A549 (cell line): ENCODE measurements at places on chromosomes 1 and 21. TPM values are rescaled to one million over a fixed set of nuclear protein-coding genes. Genes with fewer than 3 reads are reported as not detected.

The C1orf185 gene
- polyA plus RNA-seq, result not detected in 3 replicates

The SPRR1A gene
- not detected in 3 replicates for polyA plus RNA-seq

The LCE1F gene
- not detected in 3 replicates for polyA plus RNA-seq

The S100A16 gene
- 259 to 298 TPM (median 290 TPM) in 3 replicates for polyA plus RNA-seq

The SMCP gene
- not detected in 3 replicates for polyA plus RNA-seq

The RAB7B gene
- 0.20 to 0.37 TPM (median 0.30 TPM) in 3 replicates for polyA plus RNA-seq

The ALX3 gene
- polyA plus RNA-seq, result not detected in 3 replicates

The TTC24 gene
- polyA plus RNA-seq, result not detected in 3 replicates

The OLIG2 gene
- polyA plus RNA-seq, result not detected in 3 replicates

The PERM1 gene
- polyA plus RNA-seq, result 0.12 to 0.33 TPM (median 0.30 TPM) in 3 replicates

The CCDC181 gene
- polyA plus RNA-seq, result 0.14 to 0.26 TPM (median 0.20 TPM) in 3 replicates

The CXADR gene
- polyA plus RNA-seq, result 6.4 to 7.7 TPM (median 6.6 TPM) in 3 replicates

The AJAP1 gene
- not detected in 3 replicates for polyA plus RNA-seq

The FNDC5 gene
- 0.35 to 0.99 TPM (median 0.98 TPM) in 3 replicates for polyA plus RNA-seq

The SASS6 gene
- polyA plus RNA-seq, result 4.5 to 5.5 TPM (median 5.2 TPM) in 3 replicates

The BATF3 gene
- polyA plus RNA-seq, result 6.6 to 8.9 TPM (median 7.0 TPM) in 3 replicates

The PPIAL4G gene
- not detected in 3 replicates for polyA plus RNA-seq

The PRR9 gene
- not detected in 3 replicates for polyA plus RNA-seq

The CD53 gene
- not detected in 3 replicates for polyA plus RNA-seq

The ZSWIM5 gene
- 0.39 to 0.52 TPM (median 0.49 TPM) in 3 replicates for polyA plus RNA-seq

The PTPN22 gene
- polyA plus RNA-seq, result not detected in 3 replicates

The IFI44 gene
- 0.17 to 0.46 TPM (median 0.44 TPM) in 3 replicates for polyA plus RNA-seq

The ZBTB8A gene
- polyA plus RNA-seq, result 2.5 to 2.7 TPM (median 2.6 TPM) in 3 replicates

The GBP4 gene
- polyA plus RNA-seq, result not detected in 3 replicates

The PRKAA2 gene
- polyA plus RNA-seq, result 2.8 to 3.8 TPM (median 3.5 TPM) in 3 replicates

The SAMD11 gene
- 32.9 to 52.8 TPM (median 46.2 TPM) in 3 replicates for polyA plus RNA-seq

The C1orf56 gene
- 5.1 to 6.8 TPM (median 6.6 TPM) in 3 replicates for polyA plus RNA-seq

The AADACL4 gene
- polyA plus RNA-seq, result not detected in 3 replicates

The SLC16A4 gene
- 47.2 to 71.8 TPM (median 61.0 TPM) in 3 replicates for polyA plus RNA-seq

The MAP1LC3C gene
- polyA plus RNA-seq, result 0.13 to 0.21 TPM (median 0.16 TPM) in 3 replicates

The GJB3 gene
- 0.75 to 0.84 TPM (median 0.76 TPM) in 3 replicates for polyA plus RNA-seq

The WNT4 gene
- 0.13 to 0.33 TPM (median 0.23 TPM) in 3 replicates for polyA plus RNA-seq

The PDE4DIP gene
- polyA plus RNA-seq, result 5.4 to 6.4 TPM (median 5.6 TPM) in 3 replicates

The WNT2B gene
- 0.21 to 0.32 TPM (median 0.28 TPM) in 3 replicates for polyA plus RNA-seq

The AMY1C gene
- polyA plus RNA-seq, result not detected in 3 replicates

The KRTAP24-1 gene
- polyA plus RNA-seq, result not detected in 3 replicates

The TMEM269 gene
- 0.08 to 0.21 TPM (median 0.15 TPM) in 3 replicates for polyA plus RNA-seq

The ABCA4 gene
- 0.05 to 0.56 TPM (median 0.12 TPM) in 3 replicates for polyA plus RNA-seq

The NR5A2 gene
- polyA plus RNA-seq, result 10.8 to 12.0 TPM (median 11.1 TPM) in 3 replicates

The PIGR gene
- not detected in 3 replicates for polyA plus RNA-seq

The AXDND1 gene
- 0.22 to 0.34 TPM (median 0.30 TPM) in 3 replicates for polyA plus RNA-seq

The CDC42BPA gene
- 11.4 to 12.6 TPM (median 12.5 TPM) in 3 replicates for polyA plus RNA-seq

The RAB42 gene
- 1.8 to 2.3 TPM (median 2.0 TPM) in 3 replicates for polyA plus RNA-seq

The BOLA1 gene
- polyA plus RNA-seq, result 22.8 to 25.4 TPM (median 23.7 TPM) in 3 replicates

The C8B gene
- polyA plus RNA-seq, result not detected in 3 replicates

The CACHD1 gene
- 0.72 to 0.88 TPM (median 0.84 TPM) in 3 replicates for polyA plus RNA-seq

The SLFNL1 gene
- 0.03 to 0.05 TPM (median 0.04 TPM) in 3 replicates for polyA plus RNA-seq

The ACTL8 gene
- 1.0 to 1.5 TPM (median 1.3 TPM) in 3 replicates for polyA plus RNA-seq

The SYTL1 gene
- 0.50 to 0.76 TPM (median 0.58 TPM) in 3 replicates for polyA plus RNA-seq

The SPOCD1 gene
- 4.8 to 6.4 TPM (median 5.5 TPM) in 3 replicates for polyA plus RNA-seq

The PPM1J gene
- 0.32 to 0.51 TPM (median 0.33 TPM) in 3 replicates for polyA plus RNA-seq

The RXFP4 gene
- 0.06 TPM in 1 of 3 replicates, not detected in the others for polyA plus RNA-seq

The HSPB7 gene
- polyA plus RNA-seq, result not detected in 3 replicates

The RGS1 gene
- not detected in 3 replicates for polyA plus RNA-seq

The CRYAA gene
- polyA plus RNA-seq, result not detected in 3 replicates

The C1orf87 gene
- not detected in 3 replicates for polyA plus RNA-seq

The HES2 gene
- polyA plus RNA-seq, result 0.75 to 1.3 TPM (median 0.79 TPM) in 3 replicates
